ENCODE measurements at places on chromosomes 6 and 20.

DNA sequence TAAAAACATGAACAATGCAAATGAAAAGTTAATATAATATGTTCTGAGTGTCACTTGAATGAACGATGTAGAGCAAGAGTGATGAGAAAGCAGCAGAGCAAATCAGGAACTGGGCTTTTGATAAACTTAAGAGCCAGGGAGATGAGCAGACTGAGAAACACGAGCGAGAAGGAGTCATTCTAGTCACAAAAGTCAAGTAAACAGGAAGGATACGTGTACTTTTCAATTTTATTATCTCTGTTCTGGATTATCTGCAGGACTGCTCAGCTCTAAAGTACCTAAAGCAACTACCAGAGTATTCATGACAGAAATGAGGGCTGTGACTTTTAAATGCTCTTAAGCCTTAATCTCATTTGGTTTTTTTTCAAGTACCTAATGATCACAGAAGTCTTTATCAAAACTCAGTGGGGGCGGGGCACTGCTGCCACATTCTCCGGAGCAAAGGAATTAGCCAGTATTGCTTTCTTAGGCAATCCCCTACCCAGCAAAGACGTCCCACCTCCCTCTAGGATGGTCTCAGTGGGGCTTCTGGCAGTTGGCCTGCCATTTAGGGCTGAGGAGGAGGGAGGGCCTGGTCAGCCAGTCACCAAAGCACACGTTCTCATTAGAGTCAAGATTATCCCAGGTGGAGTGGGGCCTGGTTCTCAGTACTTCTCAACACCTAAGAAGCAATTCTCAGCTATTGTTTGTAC, 8.6 kb downstream of the MAN1A1 start:
- DNase-seq: no peak

DNA sequence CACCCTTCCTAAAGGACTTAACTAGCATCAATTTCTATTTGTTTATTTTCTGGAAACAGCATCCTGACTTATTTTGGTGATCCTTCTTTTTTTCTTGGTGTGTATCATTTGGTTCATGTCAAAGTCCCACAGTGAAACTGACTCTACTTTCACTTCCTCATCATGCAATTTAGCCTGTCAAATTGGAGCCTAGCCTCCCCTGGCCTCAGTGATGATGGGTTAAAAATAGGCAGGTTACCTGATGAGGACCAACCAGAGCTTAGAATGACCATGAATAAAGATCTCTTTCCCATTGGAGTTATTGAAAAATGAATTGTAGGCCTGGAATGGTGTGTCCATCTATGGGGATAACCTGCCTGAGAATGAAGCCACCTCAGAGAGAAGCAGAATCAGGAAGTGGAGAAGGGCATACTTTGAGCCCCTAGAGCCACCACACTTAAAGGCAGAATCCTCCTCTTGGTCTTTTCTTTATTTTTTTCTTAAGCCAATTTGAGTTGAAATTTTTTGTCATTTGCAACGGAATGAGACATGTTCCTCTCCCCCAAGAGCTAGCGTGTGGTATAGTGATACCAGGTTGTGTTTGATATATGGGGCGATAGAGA, 105.6 kb downstream of the BTBD3 start:
- DNase-seq: no peak

DNA sequence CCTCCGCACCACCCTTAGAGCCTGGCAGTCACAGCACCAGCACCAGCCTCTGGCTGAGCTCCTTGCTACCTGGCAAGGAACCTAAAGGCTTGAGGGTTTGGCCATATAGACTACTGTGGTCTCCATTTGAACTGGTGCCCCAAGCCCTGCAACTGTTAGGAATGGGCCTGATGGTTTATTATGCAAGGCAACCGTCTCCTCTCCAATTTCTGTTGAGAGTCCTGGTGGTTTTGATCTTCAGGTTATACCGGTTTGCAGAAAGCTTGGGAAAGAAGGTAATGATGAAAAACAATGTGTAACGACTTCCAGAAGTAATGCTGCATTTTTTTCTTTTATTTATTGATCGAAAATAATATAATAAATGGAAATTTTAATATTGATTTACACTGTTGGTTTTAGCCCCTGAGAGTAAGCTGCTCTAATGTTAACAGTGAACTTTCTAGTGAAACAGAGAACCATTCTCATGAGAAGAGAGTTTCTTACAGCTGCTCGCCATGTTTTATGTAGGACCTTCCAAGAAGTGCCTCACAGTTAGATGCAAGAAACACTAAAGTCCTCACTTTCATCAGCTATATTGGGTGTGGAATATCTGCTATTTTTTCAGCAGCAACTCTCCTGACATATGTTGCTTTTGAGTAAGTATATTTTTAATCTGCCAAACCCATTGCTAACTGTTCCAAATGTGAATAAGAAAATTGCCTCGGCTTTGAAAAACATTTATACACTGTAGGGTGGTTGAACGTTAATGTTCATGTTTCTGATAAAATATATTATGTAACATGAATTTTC, 112.8 kb downstream of the ADGRG6 start:
- DNase-seq: no peak

- no peak for DNase-seq
Observed at GRCh38 chr6:39266782-39267355, 37.6 kb upstream of the KCNK5 start.

GRCh38 chr6:84738996-84739865, 25.2 kb downstream of the TBX18 start:
- no peak for DNase-seq

DNA sequence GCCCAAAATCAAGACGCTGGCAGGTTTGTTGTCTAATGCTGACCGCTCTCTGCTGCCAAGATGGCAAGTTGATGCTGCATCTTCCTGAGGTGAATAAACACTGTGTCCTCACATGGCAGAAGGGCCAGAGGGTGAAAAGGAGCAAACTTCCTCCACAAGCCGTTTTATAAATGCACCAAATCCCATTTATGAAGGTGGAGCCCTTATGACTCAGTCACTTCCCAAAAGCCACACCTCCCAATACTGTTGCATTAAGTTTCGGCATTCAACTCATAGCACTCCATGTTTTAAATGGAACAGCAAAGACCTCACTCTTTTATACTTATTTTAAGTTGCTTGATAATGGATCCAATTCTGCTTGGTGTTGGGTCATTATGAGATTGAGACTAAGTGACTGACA, 316.6 kb downstream of the RFPL4B start:
- DNase-seq: no peak

DNA sequence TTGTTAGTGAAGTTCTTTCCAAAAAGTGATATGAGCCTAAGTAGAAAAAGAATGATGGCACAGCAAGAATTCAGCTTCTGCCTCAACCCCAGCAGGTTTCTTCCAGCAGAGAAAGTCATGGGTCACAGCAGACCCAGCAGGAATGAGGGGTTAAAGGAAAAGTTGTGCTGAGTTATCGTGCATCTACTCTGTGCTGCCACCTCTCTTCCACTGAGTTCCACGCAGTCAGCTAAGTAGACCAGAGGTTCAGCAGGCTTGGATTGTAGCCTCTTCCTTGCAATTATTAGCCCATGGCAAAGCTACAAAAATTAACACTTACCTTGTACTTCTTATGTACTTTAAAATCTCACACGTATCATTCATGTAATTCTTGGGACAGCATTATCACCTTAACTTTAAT, 510.8 kb downstream of the PTPRT start:
- DNase-seq: no peak

GRCh38 chr20:18694071-18694470, 106.2 kb downstream of the DTD1 start:
- no peak for DNase-seq

DNA sequence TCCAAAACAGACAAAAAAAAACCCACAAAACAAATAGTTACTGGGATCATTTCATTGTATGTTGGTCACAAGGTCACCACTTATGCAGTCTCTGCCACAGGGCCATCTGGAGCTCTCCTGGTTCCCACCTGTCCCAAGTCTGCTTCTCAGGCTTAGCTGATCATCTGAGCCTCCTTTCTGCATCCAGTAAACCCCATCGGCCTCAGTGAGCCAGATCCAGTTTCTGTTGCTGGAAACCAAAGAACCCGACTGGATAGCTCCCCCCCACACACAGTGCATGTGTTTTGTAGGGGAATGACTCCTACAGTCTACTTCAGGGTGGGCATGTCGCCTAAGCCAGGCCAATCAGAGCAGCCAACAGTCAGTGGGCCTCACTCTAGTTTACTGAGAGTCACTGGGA, 233.3 kb downstream of the PREX1 start:
- DNase-seq: no peak

- no peak for DNase-seq
Observed at GRCh38 chr6:15351631-15352030, 105.8 kb downstream of the JARID2 start.

DNA sequence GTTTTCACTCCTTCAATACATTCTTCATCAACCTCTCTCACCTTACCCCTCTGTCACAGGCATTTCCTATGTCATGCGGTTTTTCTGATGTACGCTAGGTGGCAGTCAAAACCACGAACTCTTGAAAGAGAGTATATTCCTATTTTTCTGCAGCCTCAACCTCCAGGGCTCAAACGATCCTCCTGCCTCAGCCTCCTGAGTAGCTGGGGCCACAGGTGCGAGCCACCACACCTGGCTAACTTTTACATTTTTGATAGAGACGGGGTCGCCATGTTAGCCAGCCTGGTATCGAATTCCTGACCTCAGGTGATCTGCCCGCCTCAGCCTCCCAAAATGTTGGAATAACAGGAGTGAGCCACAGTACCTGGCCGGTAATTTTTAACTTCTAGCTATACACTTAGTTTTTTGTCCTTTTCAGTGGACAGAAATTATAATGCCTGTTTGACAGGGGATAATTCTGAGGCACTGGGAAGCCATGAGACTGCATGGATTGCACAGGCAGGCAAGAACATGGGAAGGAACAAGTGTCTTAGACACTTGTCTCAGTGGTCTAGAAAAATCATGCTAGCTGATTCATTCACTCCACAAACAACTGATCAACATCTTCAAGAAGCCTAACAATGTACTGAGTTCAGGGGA, 22.5 kb upstream of the HFE start:
- DNase-seq: no peak

- no peak for DNase-seq
Observed at GRCh38 chr6:37083243-37084138, 78.0 kb downstream of the FGD2 start.

- DNase-seq: no peak
Observed at GRCh38 chr6:158959552-158959951, 40.5 kb downstream of the RSPH3 start.

DNA sequence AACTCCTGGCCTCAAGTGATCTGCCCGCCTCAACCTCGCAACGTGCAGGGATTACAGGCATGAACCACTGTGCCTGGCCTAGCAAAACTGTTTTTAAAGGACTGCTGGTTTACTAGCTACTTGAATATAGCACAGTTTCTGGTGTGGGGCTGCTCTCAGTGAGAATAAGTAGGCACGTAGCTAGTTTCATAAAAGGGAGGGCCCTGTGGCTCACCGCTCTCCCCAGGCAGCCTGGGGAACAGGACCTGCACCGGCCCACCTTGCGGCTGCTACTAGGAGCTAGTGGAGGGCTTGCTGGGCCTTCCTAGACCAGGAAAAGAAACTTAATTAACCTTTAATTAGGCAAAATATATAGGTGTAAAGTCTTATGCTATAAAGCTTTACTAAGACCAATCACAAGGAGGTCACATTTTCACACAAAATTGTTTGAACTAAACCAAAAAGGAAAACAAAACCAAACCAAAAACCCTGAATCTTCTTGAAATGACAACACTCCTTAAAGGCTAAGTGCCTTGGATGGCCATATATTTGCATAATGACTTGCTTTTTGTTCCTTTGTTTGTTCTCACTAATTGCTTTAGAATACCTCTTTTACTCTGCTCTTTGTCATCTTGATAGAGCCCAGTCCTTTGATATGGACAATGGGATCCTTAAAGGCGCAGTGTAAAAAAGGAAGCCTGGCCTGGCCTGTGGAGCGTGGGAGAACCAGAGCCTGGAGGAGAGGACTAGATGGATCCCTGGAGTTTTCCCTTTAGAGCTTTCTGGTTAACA, 69.5 kb upstream of the SAMD5 start:
- DNase-seq: no peak

Data from stimulated activated CD8-positive, alpha-beta memory T cell treated with anti-CD3 and anti-CD28 coated beads, Interleukin-15, amount 100 ng/mL, for 1 hour (primary cell).